ENCODE measurements at places on chromosomes 5 and 9. TPM values are rescaled to one million over a fixed set of nuclear protein-coding genes. Genes with fewer than 3 reads are reported as not detected.

DNA sequence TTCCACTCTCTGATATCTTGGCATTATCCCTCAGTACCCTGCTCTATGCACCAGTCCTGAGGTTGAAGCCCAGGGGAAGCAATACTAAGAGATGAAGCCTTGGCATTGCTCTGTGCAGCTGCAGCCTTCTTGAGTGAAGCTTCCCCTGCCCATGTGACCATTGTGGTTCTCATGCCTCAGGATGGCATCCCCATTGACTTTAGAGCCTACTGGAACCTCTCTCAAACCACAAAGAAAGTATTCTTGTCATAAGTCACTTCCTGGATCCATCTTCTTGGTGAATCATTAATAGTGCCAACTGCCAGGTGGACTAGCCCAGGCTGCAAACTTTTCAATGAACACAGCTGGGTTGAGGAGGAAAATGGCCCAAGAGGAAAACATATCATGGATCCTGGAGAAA, 283.9 kb upstream of the RFX3 start:
- H3K36me3 ChIP-seq = no peaks in the 10 kb centered on the region
- H3K4me1 ChIP-seq = no peaks in the 10 kb centered on the region
- no peak for DNase-seq
- H3K27me3 ChIP-seq = peaks cover 5% of the 10 kb centered on the region
- no peak overlapping the region for H3K4me3 ChIP-seq
- no peak overlapping the region for H3K27ac ChIP-seq

PCDHGA11 gene
- total RNA-seq = not detected

GRCh38 chr9:111178331-111179055, 140.2 kb upstream of the LPAR1 start:
- H3K27ac ChIP-seq = no peak overlapping the region
- H3K4me1 ChIP-seq = no peaks in the 10 kb centered on the region
- no peak for DNase-seq
- no peaks in the 10 kb centered on the region for H3K36me3 ChIP-seq
- no peak overlapping the region for H3K4me3 ChIP-seq
- H3K27me3 ChIP-seq = no peaks in the 10 kb centered on the region

DNA sequence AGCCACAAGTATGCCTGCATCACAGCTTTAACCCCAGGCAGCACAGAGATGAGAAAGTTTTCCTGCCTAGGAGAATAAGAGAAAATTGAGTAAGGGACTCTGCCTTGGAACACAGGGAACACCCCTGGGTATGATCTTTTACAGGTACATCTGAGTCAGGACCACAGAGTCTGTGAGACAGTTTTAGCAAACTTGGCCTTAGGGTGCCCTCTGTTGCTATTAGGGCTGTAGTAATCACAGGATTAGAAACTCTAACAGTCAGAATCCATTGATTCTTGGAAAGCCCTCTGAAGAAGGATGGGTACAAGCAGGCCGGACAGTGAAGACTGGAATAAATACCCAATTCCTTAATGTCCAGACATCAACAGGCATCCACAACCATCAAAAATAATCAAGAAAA, 989.5 kb upstream of the CDH9 start:
- no peaks in the 10 kb centered on the region for H3K27me3 ChIP-seq
- no peak overlapping the region for H3K4me3 ChIP-seq
- H3K4me1 ChIP-seq = no peaks in the 10 kb centered on the region
- H3K27ac ChIP-seq = no peak overlapping the region

- no peak for DNase-seq
- no peaks in the 10 kb centered on the region for H3K36me3 ChIP-seq
- no peak overlapping the region for H3K27ac ChIP-seq
- H3K4me3 ChIP-seq = no peak overlapping the region
- H3K4me1 ChIP-seq = no peaks in the 10 kb centered on the region
- H3K27me3 ChIP-seq = no peaks in the 10 kb centered on the region
Observed at GRCh38 chr5:57653636-57654290, 171.2 kb upstream of the ACTBL2 start.

GRCh38 chr9:112819635-112820496, 69.3 kb downstream of the SNX30 start:
- no peaks in the 10 kb centered on the region for H3K4me1 ChIP-seq
- peak; percentile 8 for DNase-seq
- peaks cover 6% of the 10 kb centered on the region for H3K36me3 ChIP-seq

OMD gene
- total RNA-seq = not detected

DNA sequence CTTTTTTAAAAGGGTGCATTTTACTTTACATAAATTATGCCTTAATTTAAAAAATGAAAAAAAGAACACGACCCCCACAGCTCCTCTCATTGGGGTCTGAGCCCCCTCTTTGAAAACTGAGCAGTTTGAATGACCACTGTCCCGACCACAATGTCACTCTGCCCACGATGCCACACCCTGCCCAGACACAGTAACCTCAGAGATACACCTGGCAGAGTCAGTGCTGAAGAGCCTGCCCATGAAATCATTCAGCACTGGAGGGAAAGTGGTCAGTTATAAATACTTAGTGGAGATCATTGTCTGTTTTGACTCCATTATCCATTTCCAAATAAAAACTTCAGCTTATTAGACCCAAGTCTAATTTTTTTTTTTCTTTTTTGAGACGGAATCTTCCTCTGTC, 49.3 kb downstream of the DNAJC21 start:
- H3K4me3 ChIP-seq = no peak overlapping the region
- H3K27me3 ChIP-seq = no peaks in the 10 kb centered on the region
- no peaks in the 10 kb centered on the region for H3K36me3 ChIP-seq
- no peaks in the 10 kb centered on the region for H3K4me1 ChIP-seq

- H3K4me3 ChIP-seq = no peak overlapping the region
- DNase-seq = no peak
- H3K36me3 ChIP-seq = no peaks in the 10 kb centered on the region
- H3K4me1 ChIP-seq = no peaks in the 10 kb centered on the region
- H3K27ac ChIP-seq = no peak overlapping the region
- no peaks in the 10 kb centered on the region for H3K27me3 ChIP-seq
Observed at GRCh38 chr5:90337449-90338052, 72.0 kb downstream of the CETN3 start.

ARL14EPL gene
- not detected for total RNA-seq
